HEK293T (cell line): ENCODE measurements at places on chromosomes 2 and 18.

GRCh38 chr2:12577567-12578253, 139.0 kb upstream of the TRIB2 start:
- DNase-seq, result no peak

GRCh38 chr2:205438241-205438640, 244.1 kb upstream of the NRP2 start:
- no peak for DNase-seq

DNA sequence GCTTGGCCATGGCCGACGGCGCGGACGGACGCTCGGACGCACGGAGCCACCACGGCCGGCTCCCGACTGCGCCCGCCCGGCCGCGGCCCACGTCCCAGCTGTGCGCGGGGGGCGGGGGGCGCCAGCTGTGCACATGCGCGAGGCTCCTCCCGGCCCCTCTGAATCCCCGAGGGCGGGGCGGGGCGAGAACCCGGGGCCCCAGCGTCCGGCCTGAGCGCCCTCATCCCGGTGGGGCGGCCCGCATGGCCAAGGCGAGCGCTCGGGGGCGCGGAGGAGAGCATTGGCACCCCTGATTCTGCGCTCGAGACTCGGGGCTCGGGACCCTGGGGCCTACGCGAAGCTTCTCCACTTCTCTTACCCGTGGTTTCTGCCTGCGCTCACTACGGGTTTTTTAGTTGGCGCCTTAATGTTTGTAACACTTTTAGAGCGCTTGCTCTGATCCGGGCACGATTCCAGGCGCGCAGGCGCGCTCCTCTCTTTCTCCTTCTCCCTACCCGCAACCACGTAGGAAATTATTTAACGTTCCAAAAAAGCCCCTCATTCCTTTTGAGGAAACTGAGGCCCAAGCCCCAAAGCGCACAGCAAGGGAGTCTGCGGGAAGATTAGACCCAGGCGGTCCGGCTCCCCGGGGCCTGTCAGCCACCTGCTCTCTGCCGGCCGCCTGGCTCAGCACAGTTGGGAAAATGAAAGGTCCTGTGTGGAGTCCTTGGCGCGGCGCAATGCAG, at the start of gene PXDN:
Gene PXDN (minus strand): TSS at position 70 of the 725 bp plus-strand sequence. CDS start 60 bp downstream, at position 10.
- DNase-seq, result peak; percentile 39

DNA sequence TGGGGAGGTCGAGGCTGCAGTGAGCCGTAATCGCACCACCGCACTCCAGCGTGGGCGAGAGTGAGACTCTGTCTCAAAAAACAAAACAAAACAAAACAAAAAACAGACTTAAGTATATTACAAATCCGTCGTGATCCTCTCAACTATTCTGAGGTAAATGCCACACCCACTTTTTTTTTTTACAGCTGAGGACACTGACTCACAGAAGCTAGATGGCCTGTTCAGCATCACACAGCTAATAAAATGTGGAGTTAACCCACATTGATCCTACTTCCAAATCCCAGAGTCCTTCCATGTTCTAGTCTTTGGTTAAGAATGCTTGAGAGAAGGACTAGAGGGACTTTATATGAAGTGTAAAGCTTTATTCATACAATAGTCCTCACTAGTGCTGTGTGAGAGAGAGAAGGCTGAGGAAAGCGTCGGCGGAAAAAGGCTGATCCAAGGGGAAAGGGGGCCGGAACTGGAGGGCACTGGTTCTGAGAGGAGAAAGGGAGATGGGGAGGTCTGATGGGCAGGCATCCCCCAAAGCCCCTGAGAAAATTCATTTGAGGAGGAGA, 627 bp downstream of the RNF25 start:
- no peak for DNase-seq

DNA sequence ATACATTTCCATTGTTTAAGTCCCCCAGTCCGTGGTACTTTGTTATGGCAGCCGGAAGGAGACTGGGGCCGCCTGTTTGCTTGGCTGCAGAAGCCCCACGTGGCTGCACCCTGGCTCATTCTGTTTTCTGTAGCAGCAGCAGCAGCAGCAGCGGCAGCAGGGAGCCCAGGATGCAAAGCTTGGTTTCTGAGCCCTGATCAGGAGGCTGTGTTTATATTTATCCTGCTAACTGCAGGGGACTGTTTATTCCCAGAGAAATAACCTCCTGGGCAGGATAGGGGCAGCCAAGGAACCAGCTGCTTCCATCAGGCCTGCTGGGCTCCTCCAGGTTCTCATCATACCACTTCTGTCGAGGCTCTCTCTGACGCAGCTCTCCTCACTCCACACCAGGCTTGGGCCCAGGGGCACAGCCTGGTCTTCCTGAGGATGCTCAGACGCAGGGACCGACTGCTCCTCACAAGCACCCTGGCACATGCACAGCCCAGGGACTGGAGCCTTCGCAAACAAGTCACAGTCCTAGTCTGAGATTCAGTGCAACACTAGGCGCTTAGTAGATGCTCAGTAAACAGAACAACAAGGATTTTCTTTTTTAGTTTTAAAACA, 139.0 kb downstream of the MSH2 start:
- DNase-seq, result no peak

DNA sequence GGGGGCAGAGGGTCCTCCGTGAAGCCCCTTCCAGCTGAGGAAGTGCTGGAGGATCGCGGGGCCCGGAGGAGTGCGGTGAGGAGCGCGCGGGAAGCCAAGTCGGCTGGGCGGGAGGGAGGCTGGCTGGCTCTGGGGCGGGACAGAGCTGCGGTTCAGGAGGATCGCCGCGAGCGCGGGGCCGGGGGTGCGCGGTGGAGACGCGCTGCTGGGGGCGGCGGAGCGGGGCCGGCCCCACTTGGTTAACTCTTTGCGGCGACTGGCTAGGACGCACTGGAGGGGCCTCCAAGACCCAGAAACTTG, 464 bp downstream of the CYBRD1 start:
- peak; percentile 50 for DNase-seq

GRCh38 chr18:37534627-37535026, 31.0 kb downstream of the CELF4 start:
- no peak for DNase-seq

DNA sequence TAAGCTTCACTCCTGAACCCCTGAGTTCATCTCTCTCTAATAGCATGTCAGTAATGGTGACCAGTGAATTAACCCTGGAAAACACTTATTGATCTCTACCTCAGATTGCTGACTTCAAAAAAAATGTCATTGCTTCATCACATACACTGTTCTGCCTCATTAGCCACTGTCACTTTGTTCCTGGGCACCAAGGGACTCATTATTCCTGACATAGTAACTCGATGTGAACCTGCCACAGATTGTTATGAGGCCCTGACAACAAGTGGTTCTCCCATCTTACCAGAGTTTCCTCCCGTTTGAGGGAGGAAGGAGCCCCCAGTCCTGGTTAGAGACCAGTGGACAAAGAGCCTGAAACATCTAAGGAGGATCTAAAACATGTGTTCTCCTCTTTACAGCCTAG, 403.3 kb upstream of the SMIM21 start:
- DNase-seq, result no peak

DNA sequence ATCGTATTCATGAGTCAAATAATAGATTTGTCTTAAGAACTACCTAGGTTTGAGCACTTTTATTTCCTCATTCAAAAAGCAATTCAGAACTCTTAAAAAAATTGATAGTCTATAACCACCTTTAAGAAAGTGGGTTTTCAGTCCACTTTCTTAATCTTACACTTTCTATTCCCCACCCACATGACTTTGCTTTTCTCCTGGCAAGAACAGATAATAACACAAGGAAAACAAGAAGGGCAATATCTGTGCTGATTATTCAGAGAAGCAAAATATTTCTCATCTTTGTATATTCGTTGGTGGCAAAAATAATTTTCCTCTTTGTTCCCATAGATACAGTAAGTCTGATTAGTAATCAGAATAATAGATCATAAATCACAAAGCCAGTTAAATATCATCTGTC, 130.6 kb upstream of the DNAJC10 start:
- no peak for DNase-seq

DNA sequence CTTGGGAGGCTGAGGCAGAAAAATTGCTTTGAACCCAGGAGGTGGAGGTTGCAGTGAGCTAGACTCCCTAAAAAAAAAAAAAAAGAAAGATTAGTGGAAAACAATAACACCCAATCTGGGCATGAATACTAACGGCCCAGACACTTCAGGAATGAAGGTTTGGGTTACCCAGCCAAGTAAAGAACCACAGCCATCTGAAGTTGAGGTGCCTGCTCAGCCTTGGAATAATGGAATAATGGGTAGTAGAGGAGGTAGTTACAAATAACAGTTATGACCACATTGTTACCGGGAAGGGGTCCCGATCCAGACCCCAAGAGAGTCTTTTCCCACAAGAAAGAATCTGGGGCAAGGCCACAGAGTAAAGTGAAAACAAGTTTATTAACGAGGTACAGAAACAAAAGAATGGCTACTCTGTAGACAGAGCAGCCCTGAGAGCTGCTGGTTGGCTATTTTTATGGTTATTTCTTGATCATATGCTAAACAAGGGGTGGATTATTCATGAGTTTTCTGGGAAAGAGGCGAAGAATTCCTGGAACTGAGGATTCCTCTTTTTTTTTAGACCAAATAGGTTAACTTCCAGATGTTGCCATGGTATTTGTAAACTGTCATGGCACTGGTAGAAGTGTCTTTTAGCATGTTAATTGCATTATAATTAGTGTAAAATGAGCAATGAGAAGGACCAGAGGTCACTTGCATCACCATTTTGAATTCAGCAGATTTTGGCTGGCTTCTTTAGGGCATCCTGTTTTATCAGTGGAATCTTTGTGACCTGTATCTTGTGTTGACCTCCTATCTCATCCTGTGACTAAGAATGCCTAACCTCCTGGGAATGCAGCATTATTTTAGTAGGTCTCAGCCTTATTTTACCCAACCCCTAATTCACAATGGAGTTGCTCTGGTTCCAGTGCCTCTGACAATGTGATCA, 96.2 kb upstream of the HAAO start:
- no peak for DNase-seq

DNA sequence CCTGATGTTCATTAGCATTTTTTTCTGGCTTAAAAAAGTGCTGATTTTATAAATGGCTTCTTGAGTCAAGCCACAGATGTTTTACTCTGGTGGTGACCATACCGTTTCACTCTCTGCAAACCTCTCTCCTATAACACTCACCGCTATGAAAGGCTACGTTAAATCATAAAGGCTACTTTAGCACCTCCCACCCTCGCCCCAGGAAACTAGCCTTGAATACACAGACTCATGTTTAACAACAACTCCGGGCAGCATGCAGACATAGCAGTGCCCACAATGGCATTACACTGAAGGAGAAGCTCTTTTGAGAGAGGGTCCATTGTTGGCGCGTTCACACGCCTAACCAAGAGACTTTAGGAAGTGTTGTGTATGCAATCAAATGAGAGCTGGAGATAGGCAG, 5.6 kb downstream of the MYT1L start:
- DNase-seq, result no peak

DNA sequence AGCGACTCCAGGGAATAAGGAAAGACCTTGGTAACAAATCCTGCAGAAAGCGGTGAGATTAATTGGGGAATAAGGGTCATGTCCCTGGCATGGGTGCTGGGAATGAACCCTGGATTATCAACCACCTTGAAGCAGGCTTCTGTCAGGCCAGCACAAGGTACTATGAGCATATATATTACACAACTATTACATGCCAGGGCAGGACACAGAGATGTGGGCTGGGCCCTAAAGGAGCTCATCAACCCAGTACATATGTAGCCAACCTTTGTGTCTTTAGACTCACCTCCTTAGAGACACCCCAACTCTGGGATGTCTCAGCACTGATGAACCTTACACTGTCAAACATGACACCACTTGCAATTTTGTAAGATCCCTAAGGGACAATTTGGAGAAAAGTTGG, 3.4 kb downstream of the SFXN5 start:
- DNase-seq, result no peak

DNA sequence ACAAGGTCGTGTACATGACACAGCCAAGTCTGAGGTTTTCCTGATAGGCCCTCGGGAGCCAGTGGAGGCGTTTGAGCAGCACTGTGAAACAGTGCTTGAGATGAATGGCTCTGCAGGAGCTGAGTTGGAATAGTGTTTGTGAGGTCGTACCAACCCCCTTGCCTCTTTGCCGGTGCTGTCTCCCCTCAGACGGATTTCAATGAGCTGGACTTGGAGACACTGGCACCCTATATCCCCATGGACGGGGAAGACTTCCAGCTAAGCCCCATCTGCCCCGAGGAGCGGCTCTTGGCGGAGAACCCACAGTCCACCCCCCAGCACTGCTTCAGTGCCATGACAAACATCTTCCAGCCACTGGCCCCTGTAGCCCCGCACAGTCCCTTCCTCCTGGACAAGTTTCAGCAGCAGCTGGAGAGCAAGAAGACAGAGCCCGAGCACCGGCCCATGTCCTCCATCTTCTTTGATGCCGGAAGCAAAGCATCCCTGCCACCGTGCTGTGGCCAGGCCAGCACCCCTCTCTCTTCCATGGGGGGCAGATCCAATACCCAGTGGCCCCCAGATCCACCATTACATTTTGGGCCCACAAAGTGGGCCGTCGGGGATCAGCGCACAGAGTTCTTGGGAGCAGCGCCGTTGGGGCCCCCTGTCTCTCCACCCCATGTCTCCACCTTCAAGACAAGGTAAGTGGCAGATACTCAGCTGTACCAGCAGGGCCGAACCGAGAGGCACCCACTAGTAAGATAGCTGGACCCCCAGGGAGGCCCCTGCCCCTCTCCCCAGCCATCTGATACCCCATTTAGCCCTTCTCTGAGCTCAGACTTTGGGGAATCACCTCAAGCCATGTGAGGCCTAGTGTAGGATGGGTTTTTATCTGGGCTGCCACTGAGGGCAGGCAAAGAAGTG, 83.1 kb downstream of the EPAS1 start:
- no peak for DNase-seq
